NCI-H345 (cell line): ENCODE measurements at places on chromosomes 11 and 22.

- DNase-seq: no peak
Measured at GRCh38 chr11:90135016-90135415, 553 bp downstream of the NAALAD2 start.

GRCh38 chr22:48451891-48452290 is 1375.8 kb downstream of the BRD1 start:
- no peak for DNase-seq

- no peak for DNase-seq
Measured at GRCh38 chr11:19988598-19988997, 171.7 kb downstream of the DBX1 start.

DNA sequence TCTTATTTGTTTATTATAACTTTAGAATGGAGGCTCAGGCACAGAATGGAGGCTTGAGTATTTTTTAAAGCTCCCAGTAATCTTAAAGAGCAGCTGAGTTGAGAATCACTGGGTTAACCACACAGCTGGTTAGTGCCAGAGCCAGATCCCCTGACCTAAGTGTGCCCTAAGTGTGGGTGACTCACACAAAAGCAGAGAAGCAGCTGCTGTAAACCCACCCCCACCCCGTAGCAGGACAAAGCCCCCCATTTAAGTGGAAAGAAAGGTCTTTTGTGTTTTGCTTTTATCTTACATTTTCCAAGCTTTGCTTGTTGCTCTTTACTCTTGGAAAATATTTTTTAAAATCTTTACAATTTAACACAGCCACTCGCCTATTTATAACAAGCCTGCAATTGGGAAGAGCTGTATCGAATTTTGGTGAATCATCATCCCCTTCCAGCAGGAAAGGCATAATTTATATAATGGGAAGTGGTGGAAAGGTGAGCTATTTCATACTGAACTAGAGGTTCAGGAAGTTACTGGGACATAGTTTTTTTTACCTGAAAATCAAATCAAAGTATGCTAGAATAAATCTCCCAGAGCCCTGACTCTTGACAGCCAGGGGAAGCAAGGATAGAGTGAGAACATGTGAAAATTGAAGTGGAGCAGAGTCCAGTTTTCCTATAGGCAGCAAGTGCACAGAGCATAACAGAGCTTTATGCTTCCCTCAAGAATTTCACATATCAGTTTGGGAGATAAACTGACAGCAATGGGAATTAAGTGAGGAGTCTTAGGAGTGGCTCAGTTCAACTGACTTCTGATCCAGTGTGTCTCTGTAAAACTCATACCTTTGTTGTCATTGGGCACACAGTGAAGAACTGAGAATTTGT is 405.7 kb downstream of the AASDHPPT start:
- DNase-seq: no peak

DNA sequence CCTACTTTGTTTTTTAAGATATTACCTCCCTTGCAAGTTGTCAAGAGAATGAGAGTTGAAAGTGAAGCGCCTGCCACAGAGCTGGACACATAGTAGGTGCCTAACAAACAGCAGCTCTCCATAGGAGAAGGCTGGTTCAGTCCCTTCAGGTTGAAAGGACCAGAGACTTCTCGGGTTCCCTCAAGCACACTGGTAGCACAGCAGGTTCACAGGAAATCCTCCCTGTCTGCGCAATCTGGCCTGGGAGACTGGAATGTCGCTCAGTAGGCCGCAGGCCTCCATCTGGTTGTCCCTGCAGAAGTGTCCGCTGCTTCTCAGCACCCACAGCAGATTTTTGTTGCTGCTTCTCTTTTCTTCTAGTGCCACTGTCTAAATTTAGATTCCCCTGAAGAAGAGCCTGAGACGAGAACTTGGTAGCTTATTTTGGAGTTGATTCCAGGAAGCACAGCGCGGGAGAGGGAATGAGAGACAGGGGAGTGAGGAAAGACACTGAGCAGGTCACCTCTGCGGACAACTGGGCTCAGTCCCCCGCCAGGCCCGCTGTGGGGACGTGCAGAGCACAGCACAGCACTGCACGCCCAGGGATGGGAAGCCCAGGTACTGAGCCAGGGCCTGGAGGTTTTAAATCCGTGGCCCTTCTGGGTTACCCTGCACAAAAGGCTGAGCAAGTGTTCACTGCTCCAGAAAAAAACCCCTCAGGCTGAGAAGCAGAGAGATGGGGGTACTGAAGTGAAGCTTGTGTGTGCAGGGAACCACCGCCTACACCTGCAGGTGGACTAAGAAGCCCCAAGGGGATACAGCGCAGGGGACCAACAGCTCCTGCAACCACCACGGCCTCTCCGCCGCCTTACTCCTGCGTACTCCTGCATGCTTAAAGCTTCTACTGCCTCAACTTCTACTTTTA is 31.6 kb downstream of the RBX1 start:
- DNase-seq: no peak

- DNase-seq: peak; percentile 14
Measured at GRCh38 chr22:39343259-39344045, 6.3 kb upstream of the SYNGR1 start.

- DNase-seq: peak; percentile 8
Measured at GRCh38 chr11:92222701-92223100, 1.9 kb upstream of the FAT3 start.

DNA sequence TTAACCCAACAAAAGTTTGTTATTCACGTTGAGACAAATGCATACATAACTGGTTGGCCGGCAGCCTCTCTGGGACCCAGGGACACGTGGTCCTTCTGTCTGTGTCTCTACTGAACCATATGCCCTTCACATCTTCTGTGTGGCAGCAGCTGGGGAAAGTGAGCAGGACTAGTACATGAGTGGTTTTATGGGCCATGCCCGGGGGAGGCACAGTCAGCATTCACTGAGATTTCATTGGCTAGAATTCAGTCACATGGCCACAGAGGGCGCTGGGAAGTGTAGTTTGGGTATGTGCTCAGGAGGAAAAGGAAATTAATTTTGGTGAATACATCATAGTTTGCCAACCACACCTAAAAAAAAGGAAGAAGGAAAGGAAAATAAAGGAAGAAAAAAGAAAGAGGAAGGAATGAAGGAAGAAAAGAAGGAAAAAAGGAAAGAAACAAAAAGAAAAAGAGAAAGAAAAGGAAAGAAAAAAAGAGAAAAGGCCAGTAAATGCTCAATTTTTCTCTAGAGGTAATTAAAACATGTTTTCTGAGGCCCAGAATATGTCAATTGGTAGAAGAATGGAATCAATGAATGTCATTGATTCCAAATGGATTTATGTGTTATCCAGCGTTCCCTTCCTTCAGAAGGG is 55.9 kb upstream of the KIRREL3 start:
- DNase-seq: no peak

DNA sequence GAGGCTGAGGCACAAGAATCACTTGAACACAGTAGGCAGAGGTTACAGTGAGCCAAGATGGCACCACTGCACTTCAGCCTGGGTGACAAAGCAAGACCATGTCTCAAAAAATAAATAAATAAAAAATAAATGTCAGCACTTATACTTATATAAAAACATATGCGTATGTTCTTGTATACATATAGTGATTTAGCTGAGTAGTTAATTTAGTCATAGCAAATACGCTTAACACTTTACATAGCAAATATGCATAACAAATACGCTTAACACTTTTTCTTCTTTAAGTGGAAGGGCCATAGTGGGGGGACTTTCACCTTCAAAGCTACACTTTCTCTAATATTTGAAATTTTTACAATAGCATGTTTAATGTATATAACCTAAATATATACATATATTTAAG is 64.0 kb upstream of the CAPRIN1 start:
- DNase-seq: no peak

DNA sequence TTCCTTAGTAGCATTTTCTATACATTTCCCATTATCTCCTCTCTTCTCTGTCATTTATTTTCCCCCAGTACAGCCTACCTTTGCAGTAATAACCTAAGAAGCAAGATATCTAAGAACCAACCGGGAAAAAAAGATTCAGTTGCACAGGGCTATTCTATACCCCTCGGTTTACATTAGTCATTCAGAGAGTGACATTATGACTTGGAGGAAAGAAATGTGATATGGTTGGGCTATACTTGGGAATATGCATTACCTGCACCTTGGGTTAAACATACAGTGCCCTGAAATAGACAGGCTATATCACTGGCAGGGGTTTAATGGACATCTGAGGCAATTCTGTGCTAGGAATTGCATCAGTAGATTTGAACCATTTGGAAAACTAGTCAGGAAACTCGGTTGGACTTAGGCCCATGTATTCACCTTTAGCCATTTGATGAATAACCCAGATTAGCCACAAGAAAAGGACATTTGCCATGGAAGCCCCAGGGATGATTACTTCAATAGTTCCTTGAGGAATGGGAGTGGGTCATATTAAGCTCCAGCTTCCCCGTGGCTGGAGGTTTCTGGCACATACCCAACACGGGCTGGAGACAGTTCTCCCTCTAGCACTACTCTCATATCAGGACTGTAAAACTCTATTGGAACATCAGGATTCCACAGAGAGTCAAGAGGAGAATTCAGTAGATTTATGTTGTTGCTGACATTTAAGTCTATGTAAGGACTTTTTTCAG is 973.2 kb downstream of the NTM start:
- DNase-seq: no peak

DNA sequence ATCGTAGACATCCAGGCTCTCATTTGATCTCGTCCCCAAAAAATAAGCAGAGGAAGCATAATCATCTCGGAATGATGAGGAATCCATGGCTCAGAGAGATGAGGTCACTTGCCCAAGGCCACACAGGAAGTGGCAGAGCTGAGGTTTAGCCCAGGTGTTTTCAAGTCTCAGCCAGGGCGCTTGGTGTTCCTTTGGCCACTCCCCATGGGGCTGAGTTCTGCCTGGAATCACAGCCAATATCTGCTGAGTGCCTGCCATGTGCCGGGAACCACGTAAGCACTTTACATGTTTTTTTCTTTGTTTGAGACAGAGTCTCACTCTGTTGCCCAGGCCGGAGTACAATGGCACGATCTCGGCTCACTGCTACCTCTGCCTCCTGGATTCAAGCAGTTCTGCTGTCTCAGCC is 29.5 kb upstream of the MYH9 start:
- DNase-seq: no peak

DNA sequence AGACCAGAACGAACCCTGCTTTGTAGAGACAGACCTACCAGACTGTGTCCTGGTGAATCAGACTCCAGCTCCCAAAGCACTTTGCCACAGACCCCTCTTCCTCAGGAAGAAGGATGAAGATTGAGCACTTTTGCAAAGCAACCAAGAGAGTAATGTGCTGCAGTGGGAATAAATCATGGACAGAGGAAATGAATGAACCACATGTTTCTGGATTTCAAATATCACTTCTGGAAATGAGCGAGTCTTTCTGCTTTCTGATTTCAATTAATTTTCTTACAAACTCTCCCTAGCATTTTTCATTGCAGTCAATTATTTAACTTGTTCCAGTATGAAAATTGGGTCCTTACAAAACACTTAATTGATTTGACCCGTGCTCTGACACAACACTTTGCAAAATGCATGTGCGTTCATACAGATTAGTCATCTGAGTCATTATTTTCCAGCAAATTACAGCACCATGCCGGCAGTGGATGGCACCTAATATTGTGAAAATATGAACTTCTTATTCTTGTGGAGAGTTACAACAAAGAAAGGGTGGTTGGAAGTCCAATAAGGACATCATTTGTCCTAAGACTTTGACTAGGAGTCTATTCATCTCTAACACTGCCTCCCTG is 315.9 kb upstream of the CCDC90B start:
- no peak for DNase-seq

GRCh38 chr11:2509481-2510001 is 64.7 kb downstream of the KCNQ1 start:
- no peak for DNase-seq

DNA sequence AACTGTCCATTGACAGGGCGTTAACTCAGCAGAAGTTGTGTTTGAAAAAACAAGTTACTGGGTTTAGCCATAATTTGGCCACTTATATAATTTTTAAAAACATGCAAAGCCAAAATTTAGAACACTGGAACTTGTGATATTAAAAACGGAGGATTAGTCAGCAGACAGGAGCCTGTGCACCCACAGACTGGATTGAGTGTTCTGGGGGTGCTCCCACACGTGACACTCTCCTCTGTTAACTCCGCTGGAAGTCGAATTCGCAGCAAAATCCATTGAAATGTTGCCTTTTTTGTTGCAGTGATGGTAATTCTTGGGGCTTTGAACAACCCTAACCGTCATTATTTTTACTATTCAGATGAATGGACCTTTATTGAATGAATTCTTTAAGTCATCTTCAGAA is 269.8 kb downstream of the DDX10 start:
- DNase-seq: no peak

- no peak for DNase-seq
Measured at GRCh38 chr11:131889760-131890581, 519.6 kb downstream of the NTM start.

- no peak for DNase-seq
Measured at GRCh38 chr11:75406338-75406777, 7.0 kb downstream of the RPS3 start.

GRCh38 chr22:42939941-42940653 is 74.9 kb downstream of the PACSIN2 start:
- no peak for DNase-seq

DNA sequence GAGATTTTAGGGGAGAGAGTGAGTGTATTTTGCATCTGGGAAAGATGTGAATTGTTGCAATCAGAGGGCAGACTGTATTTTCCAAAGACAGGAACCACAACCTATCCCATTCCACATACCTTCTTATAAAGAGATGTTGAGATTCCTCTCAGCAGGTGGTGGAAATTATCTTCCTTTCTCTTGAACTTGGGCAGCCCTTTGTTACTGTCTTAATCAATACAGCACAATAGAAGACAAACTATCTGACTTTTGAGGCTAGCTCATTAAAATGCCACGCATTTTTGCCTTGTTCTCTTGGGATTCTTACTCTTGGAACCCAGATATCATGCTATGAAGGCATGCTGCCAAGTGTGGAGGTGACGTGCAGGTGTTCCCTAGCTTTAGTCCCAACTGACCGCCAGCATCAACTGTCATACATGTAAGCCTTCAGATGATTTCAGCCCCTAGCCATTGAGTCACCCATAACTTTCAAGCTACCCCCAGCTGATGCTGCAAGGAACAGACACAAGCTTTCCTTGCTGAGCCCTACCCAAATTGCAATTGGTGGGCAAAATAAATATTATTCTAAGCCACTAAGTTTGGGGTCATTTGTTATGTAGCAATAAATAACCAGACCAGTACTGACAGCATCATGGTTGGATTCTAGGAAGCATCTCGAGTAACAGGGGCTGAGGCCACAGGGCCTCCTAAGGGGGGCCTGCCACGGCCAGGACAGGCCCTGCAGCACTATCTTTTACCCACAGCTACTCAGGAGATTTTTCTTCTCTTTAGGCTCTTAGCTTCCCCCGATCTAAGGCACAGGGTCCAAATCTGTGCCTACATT is 63.0 kb downstream of the RPL27A start:
- no peak for DNase-seq
